Dermis lymphatic vessel endothelial cell (primary cell): ENCODE measurements at places on chromosomes 4 and X. TPM values are rescaled to one million over a fixed set of nuclear protein-coding genes. Genes with fewer than 3 reads are reported as not detected.

Gene ZCCHC4
- 5.9 and 6.9 TPM in 2 replicates for total RNA-seq

Gene TNIP3
- total RNA-seq, result 0.09 and 0.11 TPM in 2 replicates

Gene TLL1
- total RNA-seq, result 33.6 and 39.5 TPM in 2 replicates

Gene PCSK1N
- 0.09 and 0.11 TPM in 2 replicates for total RNA-seq

Gene HPF1
- total RNA-seq, result 12.6 and 20.6 TPM in 2 replicates

Gene LARP7
- total RNA-seq, result 16.3 and 26.8 TPM in 2 replicates

Gene MAOB
- 0.09 TPM in 1 of 2 replicates, not detected in the other for total RNA-seq

Gene PLAC8
- 0.22 TPM in 1 of 2 replicates, not detected in the other for total RNA-seq

Gene P2RY4
- 0.09 TPM in 1 of 2 replicates, not detected in the other for total RNA-seq

Gene XAGE2
- not detected in 2 replicates for total RNA-seq

Gene HSFX1
- total RNA-seq, result 0.43 and 0.69 TPM in 2 replicates

Gene NUDT10
- under 0.01 and 0.11 TPM in 2 replicates for total RNA-seq

Gene CDS1
- under 0.01 TPM in 2 replicates for total RNA-seq

Gene GPR143
- 2.0 and 4.4 TPM in 2 replicates for total RNA-seq

Gene LRCH2
- total RNA-seq, result 11.5 and 14.3 TPM in 2 replicates
